ENCODE measurements at places on chromosomes 3 and 15. TPM values are rescaled to one million over a fixed set of nuclear protein-coding genes. Genes with fewer than 3 reads are reported as not detected.

- no peak for DNase-seq
Observed at GRCh38 chr15:38818157-38818790, 253.7 kb upstream of the RASGRP1 start.

DNA sequence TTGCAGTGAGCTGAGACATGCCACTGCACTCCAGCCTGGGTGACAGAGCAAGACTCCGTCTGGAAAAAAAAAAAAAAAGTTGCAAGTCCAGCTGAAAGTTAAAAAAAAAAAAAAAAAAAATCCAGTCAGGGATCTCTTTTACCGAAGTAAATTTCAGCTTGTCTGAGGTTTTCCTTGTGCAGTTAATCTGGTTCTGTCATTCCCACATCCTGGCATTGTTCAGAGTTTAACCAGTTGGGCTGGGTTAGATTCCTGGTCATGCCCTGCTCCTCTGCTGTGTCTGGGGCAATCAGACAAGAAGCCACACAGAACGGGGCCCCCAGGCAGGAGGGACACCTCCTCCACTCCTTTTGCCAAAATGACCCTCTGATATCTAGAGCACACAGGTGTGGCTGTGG lies 84.1 kb upstream of the KLHL25 start:
- no peak for DNase-seq

DNA sequence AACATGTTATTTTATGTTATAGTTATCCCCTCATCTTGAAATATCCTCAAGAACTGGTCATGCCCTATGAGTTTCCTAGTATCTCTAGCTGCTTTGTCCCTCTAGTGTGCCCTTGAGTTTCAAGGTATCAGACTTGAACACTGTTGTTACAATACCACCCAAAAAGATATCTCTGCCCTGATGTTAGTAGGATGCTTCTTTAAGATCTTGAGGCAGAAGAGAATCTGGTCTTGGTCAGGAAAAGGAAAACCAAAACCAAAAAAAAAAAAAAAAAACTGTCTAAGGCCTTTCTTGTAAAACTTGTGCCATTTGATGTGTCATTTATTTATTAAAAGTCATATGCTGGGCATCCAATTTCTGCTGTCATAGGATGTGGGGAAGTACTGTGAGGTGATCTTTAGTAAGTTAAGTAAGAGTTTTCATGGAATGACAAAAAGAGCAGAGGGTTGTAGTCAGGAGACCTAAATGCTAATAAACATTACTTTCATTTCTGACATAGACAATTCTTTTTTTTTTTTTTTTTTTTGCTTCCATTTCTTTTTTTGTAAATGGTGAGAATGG lies 229.7 kb downstream of the NECTIN3 start:
- DNase-seq = no peak

DNA sequence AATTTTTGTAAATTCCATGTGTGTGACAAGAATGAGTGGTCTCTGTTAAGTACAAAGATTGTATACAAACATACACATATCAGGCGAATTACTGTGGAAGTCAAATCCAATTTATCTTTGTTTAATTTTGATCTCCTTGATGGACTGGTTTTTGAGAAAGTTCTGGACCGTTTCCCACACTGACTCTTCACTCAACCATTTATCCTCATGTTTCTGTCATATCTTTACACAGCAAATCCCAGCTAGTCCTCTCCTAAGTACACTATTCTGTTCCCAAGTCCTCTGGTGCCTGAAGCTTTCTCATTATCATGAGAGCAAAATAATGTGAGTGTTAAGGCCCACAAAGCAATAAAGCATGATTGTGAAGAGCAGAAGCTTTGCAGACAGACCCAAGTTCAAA lies 189.9 kb downstream of the WNT5A start:
- no peak for DNase-seq

Gene FOXL2NB
- not detected for total RNA-seq

Gene DOCK3
- 3.6 TPM for total RNA-seq

Gene CD200
- total RNA-seq = 15.7 TPM

Measured in activated CD8-positive, alpha-beta T cell treated with anti-CD3 and anti-CD28 coated beads for 36 hours (primary cell).